HFFc6 (cell line): ENCODE measurements at places on chromosomes 2 and 18.

DNA sequence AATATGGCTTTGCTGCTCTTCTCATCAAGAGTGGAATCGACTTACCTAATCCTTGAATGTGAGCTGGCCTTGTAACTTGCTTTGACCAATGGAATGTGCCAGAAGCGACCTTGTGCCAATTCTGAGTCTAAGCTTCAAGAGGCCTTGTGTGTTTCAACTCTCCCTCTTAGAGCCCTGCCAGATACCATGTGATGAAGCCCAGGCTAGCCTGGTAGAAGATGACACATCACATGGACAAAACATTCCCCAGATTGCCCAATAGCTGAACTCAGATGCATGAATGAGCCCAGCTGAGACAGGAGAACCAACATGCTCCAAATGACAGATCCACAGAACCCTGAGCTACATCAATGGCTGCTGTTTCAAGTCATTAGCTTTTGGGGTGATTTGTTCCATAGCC lies 4.2 kb upstream of the KLHL14 start:
- DNase-seq = no peak

GRCh38 chr18:23627321-23627720 lies 35.4 kb downstream of the ANKRD29 start:
- peak; percentile 78 for DNase-seq

DNA sequence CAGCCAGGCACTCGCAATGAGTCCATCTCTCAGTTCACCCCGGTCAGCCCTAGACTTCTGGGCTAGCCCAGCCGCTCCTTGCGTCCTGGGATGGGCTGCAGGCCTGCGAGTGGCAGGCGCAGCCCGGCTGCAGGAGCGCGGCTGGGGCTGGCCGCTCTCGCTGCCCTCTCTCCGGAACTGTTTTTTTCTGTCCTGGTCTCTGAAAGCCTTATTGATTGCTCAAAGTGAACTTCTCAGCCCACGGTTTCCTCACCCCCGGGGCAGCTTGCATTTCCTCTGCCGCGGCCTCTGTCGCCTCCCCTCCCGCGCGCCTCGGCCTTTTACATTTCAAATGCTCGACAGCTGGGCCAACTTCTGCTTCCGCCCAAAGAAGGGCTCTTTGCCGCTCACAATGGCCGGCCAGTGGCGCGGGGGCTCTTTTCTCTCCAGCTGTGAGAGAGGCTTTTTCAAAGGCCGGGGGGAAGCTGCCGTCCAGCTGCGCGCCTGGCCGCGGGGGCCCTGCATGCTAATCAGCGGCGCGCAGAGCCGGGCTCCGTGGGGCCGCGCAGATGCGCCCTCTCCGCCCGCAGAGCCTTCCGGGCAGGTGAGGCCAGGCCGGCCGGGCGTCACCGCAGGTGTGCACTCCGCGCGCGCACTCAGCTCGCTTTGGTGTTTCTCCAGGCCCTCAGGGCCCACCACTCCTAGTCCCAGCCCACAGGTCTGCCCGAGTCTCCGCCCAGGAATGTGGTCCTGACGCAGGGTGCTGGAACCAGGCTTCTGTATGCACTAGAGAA lies 513.8 kb downstream of the RNF144A start:
- no peak for DNase-seq

- no peak for DNase-seq
These were observed 3.5 kb downstream of the TRIB2 start for GRCh38 chr2:12720278-12720620.

DNA sequence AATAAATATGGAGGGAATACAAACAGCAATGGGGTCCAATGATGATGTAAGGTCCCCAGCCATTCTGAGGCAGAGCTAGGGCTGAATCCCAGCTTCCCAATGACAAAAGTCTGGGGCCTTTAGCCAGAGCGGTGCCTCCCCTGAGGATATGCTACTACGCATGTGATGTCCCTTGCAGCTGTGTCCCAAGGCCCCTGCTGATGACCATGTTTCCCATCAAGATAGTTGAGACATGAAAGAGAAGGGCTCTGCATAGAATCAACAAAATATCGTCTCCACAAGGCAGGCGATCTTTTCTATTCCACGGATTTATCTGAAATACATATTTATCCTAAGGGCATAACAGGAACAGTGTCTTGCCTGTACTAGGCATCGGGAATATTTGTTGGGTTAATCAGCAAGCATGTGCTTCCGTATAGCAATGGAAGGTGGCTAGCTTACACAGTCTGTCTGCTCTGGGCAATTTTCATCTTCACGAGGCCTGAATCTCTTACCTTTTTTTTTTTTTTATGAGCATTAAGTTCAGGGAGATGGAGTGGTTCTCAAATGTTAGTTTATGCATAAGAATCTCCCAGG lies 284.6 kb downstream of the CNTNAP5 start:
- no peak for DNase-seq

- DNase-seq = no peak
These were observed 34.8 kb upstream of the MGAT5 start for GRCh38 chr2:134218930-134219658.

GRCh38 chr2:225737556-225737955 lies 338.0 kb downstream of the NYAP2 start:
- peak; percentile 21 for DNase-seq

DNA sequence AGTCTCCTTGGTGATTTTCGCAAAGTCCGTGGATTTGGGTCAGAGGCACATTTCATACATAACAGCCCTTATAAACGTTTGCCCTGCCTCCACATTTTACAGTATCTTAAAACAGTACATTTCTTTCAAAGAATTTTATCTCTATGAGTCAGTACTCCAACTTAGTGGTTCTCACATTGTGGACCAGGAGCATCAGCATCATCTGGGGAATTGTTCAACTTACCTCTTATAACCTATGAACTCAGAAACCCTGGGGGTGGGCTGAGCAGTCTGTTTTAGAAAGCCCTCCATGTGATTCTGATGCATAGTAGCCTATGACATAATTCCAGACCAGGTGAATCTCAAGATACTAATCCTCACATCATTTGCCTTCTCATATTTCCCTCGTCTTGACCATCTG lies 12.4 kb downstream of the SUPT7L start:
- no peak for DNase-seq

DNA sequence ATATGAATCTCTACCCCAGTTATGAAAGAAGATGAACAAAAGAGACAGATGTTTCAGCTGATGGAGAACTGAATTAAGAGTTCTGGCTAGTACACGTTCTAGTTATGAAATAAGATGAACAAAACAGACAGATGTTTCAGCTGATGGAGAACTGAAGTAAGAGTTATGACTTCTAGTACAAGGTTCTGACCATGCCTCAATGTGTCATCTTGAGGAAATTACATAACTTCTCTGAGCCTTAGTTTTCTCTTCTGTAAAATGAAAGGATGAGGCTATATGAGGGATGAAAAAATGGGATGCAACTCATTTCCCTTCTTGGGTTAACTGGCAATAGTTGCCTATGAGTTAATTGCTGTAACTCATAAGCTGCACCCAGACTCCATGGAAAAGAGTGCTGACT lies 92.9 kb upstream of the WDR75 start:
- DNase-seq = no peak

- DNase-seq = no peak
These were observed 40.0 kb downstream of the ACVR2A start for GRCh38 chr2:147884830-147885229.
